ENCODE measurements at places on chromosomes 16 and 17.

- DNase-seq, result peak; percentile 81
These were observed 21.8 kb downstream of the ACSM1 start for GRCh38 chr16:20675488-20676267.

- no peak for DNase-seq
These were observed 1357.4 kb upstream of the GOT2 start for GRCh38 chr16:60091529-60091928.

DNA sequence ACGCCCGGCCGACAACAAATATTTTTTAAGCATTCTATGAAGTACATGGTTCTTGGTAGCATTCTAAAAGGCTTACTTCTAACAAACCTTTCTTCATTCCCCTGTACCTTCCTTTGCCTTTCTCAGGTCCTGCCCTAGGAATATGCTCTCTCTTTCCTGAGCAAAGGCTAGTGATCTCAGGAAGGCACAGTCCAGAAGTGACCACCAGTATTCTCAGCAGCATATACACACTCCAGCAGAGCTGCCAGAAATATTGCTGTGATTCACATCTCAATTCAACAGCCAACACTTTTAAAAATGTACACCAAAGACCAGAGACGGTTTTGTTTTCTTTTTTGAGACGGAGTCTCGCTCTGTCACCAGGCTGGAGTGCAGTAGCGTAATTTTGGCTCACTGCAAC, 41.4 kb upstream of the ANKFY1 start:
- no peak for DNase-seq

GRCh38 chr16:12930881-12931280, 29.5 kb downstream of the SHISA9 start:
- no peak for DNase-seq

DNA sequence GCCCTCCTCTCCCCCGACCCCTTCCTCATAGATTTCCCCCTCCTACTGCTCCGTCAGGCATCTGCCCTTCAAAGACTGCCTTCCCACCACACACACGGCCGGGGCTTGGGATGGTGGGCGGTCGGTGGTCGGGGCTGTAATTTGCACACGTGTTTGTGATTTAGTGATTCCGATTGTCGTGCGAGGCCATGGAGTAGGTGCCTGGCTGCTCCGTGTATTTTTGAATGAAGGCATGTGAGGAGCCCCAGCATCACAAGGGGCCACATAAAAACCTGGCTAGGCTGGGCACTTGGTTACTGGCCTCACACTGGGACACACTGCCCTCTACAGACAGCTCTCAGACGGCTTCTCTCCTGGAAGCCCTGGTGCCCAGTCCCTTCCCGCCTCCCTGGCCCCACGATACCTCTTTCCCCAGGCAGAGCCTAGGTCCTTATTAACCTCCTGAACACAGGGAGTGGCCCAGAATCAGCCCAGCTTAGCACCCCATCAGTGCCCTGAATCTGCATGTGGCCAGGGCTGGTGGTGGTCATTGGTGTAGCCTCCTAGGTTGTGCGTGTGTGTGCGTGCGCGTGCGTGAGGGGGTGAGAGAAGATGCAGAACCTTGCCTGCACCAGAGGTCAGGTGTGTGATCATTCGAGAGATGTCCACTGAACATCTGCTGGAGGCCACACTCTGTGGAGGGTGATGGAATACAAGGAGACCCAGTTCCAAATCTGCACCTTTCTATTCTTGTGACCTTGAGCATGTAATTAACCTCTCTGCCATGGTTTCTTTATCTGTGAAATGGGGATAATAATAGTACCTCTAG, 1.3 kb upstream of the SOCS1 start:
- DNase-seq, result peak; percentile 83

GRCh38 chr16:1333149-1333812, at the start of gene BAIAP3:
TSS of gene BAIAP3 (plus strand) at chr16:1333645. CDS start at chr16:1338550, 4,905 bp downstream.
- peak; percentile 48 for DNase-seq

DNA sequence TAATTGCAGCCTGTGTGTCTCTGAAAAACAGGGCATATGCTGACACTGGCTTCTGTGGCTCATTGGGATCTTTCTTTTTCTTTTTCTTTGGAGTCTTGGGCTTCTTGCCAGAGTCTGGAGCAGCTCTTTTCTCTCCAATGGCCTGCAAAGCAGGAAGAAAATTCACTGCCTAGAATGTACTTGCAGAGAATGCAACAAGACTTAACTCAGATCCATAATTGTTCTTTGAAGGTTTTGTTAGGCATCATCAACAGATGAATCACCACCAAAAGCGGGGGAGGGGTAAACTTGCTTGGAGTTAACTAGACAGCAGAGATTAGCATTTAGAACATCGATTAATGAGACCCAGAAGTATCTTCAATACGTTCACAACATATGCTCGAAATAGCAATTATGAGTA, 100.9 kb downstream of the TOX3 start:
- DNase-seq, result no peak

DNA sequence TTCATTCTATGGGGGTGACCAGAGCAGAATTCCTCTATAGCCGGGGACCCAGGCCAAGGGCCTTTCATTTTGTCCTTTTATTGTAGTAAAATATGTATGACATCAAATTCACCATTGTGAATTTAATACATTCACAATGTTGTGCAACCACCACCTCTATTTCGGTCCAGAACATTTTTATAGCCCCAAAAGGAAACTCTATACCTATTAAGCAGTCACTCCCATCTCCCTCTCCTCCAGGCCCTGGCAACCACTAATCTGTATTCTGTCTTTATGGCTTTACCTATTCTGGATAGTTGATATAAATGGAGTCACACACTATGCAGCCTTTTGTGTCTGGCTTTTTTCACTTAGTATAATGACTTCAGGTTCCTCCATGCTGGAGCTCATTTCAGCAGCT, 9.7 kb upstream of the TNS4 start:
- no peak for DNase-seq

DNA sequence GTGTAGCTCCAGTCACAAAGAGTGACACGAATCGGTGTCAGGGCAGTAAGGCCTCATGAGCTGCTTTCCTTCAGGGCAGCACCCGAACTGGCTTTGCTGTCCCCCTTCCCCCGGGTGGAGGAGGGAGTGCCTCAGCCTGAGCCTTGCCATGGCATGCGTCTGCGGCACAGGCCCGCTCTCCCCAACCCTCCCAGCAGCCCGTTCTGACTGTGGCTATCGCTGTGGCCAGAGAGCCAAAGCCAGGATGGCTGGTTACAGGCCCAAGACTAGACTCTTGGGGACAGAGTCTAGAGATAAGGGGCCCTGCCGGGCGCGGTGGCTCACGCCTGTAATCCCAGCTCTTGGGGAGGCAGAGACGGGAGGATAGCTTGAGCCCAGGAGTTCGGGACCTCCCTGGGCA, 25.9 kb downstream of the CLUH start:
- no peak for DNase-seq

DNA sequence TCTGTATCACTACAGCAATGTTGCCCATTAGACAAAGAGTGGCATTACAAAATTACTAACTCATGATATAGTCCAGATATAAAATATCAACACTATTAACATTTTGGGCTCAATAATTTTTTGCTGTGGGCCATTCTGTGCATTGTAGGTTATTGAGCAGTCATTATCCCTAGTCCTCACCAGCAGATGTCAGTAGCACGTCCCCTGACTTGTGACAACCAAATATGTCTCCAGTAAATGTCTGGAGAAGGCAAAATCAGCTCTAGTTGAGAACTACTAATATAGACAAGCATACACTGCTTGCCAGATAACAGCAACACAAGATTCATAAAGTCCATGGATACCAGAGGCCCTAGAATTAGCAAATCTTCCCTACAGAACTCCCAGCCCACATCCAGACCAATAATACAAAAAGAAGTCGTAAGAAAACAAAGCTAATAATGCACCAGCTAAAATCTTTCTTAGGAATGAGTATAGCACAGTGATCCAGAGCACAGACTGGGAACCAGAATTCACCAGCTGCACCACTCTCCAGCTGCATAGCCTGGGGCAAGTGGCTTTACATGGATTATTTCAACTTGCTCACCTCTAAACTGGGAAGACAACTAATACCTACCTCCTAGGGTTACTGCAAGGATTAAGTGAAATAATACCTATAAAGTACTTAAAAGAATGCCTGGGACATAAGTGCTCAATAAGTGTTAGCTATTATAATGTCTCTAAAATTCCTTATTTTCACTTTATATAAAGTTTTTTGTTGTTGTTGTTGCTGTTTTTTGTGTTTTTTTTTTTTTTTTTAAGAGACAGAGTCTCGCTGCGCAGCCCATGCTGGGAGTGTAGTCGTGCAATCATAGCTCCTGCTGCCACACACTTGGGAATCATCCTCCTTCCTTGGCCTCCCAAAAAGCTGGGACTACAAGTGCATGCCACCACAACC, 23.7 kb downstream of the HELZ start:
- peak; percentile 66 for DNase-seq

DNA sequence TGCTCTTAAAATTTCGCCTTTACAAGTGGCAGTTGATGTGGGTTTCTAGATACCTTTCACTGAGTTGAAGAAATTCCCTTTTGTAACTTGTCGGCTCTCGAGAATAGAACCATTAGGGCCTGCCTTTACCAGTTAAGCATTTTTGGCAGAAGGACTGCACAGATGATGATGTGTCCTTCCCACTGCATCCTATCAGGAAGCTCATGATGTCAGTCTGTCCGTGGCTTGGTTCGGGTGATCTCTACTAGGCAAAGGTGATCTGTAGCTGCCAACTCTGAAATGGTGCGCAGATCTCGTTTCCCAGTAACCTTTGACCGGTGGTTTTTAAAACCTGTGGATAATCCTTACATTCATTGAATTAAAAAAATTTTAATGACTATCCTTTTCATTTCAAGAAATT, 49.7 kb downstream of the ZNRF1 start:
- DNase-seq, result peak; percentile 39

DNA sequence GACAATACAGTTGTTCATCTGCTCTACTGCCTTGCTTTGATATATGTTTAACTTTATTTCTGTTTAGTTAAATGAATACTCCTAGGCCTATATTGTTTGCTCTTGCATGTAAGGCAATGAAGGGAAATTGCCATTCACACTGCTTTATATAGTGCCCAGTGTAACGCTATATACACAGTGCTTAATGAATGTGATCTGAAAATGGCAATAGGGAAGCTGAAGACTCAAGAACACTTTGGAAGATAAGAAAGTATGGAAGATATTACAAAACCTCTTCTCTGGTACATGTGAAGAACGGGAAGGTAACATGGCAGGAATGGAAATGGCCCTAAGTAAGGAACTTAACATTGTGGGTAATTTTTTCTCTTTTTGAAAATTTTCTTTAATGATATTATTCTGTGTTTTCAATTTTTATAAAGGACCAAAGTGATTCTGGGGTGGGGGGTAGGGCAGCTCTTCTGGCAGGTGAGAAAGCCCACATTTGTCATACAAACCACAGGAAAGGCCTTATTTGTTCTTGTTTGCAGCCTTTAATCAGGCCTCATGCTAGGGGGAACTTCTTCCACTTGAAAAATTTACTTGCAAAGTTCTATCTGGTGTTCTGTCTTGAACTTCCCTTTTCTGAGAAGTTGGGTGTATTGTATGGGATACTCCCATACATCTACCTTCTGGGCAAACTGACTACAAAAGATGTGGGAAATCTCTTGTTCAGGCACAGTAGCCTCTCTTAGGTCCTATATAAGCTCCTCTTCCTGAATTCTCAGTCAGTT, 100.8 kb upstream of the CORO6 start:
- DNase-seq, result peak; percentile 17

GRCh38 chr17:55601874-55602364, 90.7 kb upstream of the SMIM36 start:
- peak; percentile 24 for DNase-seq

DNA sequence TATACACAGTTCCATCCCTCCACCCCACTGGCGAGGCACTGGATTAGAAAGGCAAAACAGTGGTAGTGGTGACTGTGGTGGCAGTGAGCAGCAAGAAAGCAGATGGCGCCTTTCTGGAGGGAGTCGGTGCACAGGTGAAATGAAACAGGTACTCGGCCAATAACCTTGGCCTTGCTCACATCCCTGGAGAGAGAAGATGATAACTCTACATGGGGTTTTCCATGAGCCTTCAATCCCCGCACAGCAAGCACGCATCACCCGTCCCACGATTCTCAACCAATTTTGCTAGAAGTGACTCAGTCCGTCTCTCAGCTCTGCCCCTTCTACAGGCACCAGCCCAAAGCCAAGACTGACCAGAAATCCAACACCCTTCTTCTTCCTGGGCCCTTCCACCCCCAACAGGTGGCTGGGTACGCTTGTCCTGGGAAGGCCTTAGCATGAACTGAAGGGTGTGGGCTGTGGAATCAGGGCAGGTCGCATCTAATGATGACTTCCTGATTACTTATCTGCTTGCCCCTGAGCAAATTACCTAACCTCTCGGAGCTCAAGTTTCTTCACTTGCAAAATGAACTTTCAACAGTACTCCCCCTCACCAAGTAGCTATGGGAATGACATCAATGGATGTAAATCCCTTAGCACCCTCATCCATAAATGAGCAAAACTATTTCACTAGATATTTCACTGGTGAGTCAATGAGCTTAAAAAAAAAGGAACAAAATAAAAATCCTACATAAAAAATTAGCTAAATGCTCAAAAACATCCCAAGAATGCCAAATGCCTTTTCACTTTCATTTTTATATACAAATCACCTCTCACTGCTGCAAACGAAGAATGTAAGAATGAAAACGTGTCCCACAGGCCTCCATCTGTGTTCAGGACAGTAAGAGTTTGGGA, 18.0 kb downstream of the XPO6 start:
- DNase-seq, result no peak

Measured in erythroblast (primary cell).